ENCODE measurements at places on chromosomes 16 and 17.

GRCh38 chr16:66661210-66661560, 35.4 kb downstream of the CMTM4 start:
- no peak for DNase-seq

DNA sequence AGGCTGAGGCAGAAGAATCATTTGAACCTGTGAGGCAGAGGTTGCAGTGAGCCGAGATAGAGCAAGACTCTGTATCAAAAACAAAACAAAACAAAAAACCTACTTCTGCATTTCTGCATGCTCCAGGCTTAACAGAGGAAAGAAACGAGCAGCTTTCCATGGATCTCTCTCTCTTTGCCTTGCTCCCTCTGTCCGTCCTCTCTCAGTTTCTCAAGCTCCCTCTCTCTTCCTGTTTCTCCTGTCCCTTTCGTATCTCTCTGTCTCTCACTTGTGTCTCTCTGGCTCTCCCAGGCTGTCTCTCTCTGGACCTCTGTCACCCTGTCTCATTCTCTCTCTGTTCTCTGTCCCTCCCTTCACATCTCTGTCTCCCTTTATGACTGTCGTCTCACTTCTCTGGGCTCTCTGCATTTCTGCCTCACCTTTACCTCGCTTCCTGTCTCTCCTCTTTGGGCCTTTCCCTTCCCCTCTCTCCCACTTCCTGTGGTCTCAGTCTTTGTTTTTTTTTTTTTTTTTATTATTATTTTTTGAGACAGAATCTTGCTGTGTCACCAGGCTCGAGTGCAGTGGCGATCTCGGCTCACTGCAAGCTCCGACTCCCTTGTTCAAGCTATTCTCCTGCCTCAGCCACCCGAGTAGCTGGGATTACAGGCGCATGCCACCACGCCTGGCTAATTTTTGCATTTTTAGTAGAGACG, 4.1 kb upstream of the PITPNA start:
- no peak for DNase-seq

DNA sequence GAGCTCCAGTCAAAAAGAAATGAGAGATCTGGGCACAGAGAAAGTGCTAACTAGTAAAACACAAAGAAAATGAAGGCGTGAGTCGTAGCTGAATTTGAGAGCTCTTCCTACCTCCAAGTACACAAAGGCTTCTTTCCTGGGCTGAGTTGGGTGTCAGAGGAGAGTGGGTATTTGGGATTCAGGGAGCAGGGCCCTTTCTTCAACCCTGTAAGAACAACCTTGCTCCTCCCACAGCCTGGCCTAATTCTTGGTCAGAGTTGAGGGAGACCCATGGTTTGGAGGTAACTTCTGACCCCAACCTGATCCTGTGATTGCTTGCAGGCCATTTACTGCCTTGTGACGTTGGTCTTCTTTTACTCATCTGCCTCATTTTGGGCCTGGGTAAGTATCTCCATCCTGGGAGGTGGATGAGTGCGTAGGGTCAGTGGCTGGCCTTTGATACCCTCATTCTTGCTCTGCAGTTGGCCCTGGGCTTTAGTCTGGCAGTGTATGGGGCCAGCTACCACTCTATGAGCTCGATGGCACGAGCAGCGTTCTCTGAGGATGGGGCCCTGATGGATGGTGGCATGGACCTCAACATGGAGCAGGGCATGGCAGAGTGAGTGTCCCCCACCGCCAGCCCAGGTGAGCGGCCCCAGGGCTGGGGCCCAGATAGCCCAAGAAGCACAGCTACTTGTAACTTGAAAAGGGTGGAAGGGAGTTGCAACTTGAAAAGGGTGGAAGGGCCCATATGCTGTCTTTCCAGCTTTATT, 1.3 kb downstream of the TMEM208 start:
- DNase-seq = no peak

GRCh38 chr17:48552466-48553189, 7.7 kb upstream of the HOXB2 start:
- DNase-seq = no peak

DNA sequence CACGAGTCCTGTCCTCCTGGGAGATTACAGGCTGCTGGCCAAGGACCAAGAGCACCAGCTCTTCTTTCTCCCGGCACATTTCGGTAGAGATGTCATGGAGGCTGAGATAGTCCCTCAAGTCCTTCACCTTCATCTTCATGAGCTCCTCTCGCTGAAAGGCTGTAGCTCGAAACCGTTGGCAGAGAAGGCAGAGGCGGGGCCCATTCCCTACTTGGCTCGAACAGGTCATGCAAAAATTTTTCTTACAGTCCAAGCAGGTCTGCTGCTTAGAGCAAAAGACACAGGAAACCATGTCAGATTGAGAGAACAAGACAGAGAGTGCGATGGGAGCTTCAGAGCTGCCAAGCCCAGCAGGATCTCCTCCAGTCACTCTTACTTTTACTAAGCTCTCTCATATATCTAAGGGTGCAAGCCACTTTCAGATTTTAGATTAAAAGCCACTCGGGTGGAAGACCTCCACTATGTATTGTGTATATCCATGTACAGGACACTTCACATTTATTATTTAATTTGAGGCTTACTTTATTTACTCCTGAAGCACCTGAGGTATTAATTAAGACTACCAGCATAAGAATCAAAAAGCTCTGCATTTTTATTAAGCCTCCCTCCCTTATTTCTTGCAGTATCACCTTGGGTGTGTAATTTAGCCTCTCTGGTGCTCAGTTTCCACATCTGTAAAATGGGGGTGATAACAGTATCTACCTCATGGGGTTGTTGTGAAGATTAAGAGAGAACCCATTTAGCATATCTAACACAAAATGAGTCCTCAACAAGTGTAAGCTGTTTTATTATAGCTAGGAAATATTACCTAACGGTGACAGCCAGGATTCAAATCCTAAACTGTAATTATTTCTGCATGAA, 41.4 kb downstream of the LIG3 start:
- DNase-seq = no peak

DNA sequence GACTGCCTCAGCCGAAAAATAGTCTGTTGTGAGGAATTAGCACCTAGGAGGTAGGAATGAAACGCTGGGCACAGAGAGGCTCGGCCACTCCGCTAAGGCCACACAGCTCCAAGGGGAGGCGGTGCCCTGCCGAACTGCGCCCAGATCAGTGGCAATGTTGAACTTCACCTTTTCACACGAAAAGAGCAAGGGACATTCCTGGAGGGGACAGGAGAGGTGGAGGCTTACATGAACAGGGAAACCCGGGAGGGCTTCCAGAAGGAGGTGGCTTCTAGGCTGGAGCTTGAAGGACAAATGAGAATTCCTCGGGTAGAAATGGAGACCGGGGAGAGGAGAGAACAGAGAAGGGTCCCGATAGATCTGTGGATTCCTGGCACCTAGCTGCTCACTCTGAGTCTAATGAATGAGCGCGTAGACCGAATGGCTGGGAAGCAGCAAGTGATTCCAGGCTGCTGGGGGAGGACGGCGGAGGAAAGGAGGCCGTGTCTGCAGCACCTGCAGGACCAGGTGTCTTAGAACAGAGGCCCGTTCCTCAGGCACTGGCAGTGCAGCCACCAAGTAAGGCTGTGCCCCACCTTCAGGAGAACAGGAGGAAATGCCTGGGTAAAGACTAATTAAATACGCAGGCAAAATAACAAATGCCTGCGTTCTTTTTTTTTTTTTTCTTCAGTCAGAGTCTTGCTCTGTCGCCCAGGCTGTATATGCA, 722 bp upstream of the SLC38A10 start:
- peak; percentile 11 for DNase-seq

- no peak for DNase-seq
Observed at GRCh38 chr17:17191346-17191792, 14.8 kb downstream of the PLD6 start.

GRCh38 chr17:80938556-80938955, 53.1 kb upstream of the CHMP6 start:
- DNase-seq = no peak

GRCh38 chr17:57644326-57644725, 100.8 kb downstream of the CCDC182 start:
- DNase-seq = no peak

- DNase-seq = no peak
Observed at GRCh38 chr17:72614871-72615626, 477.4 kb downstream of the SLC39A11 start.

DNA sequence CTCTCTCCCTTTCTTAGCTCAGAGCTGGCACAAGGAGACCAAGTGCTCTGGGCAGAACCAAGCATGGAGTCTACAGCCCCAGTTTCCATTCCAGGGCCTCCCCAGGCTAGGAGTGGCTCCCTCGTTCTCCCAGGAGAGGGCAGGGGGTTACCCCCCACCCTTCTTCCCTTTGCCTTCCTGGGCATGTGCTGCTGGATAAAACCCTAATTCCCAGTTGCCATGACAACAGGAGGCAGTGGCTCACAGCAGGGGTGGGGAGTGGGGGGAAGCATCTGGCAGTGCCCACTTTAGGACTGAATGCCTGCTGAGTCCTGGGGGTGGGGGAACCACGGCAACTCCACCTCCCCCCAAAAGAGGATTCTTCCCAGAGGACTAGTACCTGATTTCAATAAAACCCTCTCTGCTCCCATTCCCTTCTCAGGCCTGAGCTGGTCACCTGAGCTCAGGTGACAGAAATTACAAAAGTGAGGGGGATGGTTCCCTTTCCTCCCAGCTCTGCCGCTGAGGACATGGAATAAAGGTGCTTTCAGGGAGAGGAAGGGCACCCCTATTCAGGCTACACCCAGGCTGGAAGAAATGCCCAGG, 1.8 kb downstream of the MPP2 start:
- DNase-seq = no peak

DNA sequence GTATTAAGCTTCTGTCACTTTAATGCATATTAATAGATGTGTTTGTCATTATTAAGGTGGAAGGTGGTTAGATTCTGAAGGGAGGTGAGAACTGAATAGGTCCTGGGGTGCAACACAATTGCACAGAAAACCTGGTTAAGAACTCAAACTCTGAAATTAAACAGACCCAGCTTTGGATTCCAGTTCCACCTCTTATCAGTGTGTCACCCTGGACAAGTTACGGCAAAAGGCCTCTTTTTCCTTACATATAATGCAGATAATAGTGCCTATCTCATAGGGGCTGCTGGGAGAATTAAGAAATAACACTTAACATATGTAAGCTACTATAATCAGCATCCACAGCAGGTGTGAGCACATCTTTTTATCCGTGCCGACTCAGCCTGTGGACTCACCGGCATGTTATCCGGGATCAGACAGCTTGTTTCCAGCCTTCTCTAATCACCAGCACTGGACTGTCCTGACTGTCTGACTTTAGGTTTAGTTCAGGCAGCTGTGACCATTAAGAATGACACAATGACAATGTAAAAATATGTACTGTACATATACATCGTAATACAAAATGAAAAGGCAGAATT, 31.4 kb downstream of the TEX2 start:
- no peak for DNase-seq

DNA sequence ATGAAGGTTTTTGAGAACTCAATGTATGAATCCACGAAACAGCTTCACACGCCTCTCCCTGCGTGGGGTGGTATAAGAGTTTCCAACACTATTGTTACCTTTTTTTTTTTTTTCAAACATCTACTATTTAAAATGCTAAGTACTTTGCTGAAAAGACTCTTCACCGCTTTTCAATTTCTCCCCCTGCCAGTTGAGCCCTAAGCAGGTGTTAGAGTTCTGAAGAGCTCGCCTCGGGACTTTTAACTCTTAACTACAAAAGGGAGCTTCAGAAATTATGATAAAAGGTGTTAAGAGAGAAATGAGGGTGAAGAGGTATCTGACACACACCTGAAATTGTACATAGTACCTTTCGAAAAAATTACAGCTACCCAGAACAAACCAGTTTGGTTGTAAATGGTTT, 20.9 kb upstream of the PSMD7 start:
- DNase-seq = peak; percentile 4

GRCh38 chr17:4135489-4135888, 7.3 kb downstream of the ZZEF1 start:
- DNase-seq = no peak

DNA sequence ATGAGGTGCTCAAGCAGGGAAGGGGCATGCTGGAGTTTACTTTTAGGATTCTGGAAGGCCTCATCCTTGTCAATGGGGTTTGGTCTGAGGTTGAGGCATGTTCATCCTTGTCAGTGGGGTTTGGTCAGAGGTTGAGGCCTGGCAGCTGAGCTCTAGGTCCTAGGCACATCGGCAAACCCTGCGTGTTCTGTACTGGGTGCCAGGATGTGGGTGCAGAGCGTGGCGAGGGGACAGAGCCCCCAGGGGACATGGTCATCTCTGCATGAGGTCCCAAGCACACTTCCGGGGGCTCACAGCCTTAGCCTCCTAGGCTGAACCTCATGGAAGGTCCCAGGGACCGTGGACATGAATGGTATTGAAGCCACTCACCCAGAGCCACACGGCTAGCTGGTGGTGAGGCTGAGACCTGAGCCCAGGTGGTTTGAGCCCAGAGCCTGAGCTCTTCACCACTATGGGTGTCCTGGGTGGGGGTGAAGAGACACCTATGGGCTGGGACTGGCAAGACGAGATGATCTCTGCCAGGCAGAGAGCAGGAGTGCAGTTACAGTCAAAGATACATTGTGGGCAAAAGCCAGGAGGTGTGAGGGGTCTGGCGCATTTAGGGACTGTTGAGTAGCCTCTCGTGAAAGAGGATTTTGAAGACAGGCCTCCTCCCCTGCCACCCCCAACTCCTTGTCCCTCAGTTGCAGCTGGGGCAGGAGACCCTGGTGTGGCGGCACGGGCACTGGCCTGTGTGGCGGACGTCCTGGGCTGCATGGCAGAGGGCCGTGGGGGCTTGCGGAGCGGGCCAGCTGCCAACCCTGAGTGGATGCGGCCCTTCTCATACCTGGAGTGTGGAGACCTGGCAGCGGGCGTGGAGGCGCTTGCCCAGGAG, 19.3 kb downstream of the FCSK start:
- no peak for DNase-seq

DNA sequence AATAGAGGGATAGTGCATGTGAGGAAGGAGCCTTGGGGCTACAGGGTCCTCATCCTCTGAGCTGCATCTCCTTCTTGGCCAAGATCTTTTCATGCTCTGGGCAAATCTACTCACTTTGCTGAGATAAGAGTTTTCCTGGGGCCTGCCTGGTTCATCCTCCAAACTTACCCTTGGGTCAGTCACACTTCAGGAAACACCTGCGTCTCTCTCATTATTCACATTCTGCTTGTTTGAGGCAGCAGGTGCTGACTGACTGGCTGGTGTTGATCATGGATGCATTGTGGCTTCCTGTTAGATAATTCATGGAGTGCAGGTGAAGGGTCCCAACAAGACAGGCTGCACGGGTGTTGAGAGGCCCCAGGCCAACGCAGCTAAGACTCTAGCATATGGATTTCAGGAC, 162.6 kb downstream of the SALL1 start:
- DNase-seq = no peak

- no peak for DNase-seq
Observed at GRCh38 chr17:50634915-50635731, 442 bp downstream of the ABCC3 start.

GRCh38 chr17:80845069-80845862, 146.4 kb upstream of the CHMP6 start:
- no peak for DNase-seq

- no peak for DNase-seq
Observed at GRCh38 chr16:26744430-26744829, 322.3 kb upstream of the C16orf82 start.

DNA sequence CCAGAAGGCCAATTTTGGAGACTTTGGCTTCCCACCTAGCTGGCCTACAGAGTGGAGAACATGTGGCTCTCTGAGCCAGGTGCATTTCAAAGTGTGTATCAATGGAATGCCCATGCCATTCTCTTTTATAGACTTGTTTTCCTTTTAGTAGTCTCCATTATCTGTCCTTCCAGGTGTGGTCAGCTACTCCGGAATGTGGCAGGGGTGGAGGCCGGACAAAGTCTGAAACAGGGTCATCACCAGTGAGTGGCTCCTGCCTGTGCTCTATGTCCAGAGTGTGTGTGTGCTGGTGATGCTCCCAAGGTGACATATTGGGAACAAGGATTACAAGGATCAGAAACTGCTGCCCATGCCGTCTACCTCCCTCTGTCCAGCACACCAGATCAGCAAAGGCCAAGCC, 3.8 kb upstream of the TMEM220 start:
- DNase-seq = no peak

- no peak for DNase-seq
Observed at GRCh38 chr17:19369107-19369778, 6.7 kb upstream of the B9D1 start.
